ENCODE measurements at places on chromosomes 5 and 9.

GRCh38 chr5:449151-449550 lies 6.2 kb downstream of the EXOC3 start:
- peaks cover 88% of the 10 kb centered on the region for H3K36me3 ChIP-seq
- DNase-seq: no peak
- H3K4me1 ChIP-seq: peaks cover 32% of the 10 kb centered on the region
- H3K27me3 ChIP-seq: no peaks in the 10 kb centered on the region

DNA sequence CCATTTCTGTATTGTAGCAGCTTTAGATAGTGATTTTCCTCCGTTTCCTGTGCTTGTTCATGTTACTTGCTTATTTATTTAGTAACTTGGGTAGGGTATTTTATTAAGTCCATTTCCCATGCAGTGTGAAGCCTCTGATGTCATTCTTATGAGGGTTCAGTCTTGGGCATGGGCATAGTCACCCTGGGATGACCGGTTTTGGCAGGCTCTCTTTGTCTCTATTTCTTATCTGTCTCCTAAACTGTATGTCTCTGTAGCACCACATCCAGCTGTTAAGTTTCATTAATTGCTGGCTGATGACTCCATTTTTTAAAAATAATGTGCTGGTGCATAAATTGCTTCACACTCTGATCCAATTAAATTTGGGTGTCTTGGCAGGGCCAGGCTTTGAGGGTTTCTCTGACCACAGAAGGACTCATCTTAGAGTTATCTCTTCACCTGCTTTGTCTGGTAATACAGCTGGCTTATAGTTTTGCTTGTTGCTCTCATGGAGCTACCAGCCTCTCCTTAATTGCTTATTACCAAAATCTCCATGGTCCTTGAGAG lies 173.3 kb upstream of the VLDLR start:
- H3K4me3 ChIP-seq: no peak overlapping the region
- no peaks in the 10 kb centered on the region for H3K36me3 ChIP-seq
- H3K4me1 ChIP-seq: no peaks in the 10 kb centered on the region
- H3K27ac ChIP-seq: no peak overlapping the region
- no peak for DNase-seq

DNA sequence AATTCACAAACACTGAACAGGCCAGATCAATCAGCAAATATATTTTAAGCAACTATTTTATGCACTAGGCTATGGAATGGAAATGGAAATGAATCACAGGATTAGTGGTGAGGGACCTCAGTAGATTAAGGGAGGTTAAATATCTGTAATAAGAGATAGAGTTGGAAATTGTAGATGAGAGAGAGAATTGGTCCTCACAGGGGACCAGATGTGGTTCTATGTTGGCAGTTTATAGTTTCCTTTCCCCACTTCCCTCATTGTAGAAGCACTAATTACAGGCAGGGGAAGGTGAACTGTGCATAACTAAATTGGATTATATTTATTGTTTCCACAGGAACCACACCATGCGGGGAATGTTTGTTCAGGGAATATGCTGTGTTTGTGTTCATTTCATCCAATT lies 496.2 kb downstream of the ARHGEF28 start:
- no peak overlapping the region for H3K27ac ChIP-seq
- no peak for DNase-seq
- no peak overlapping the region for H3K4me3 ChIP-seq

DNA sequence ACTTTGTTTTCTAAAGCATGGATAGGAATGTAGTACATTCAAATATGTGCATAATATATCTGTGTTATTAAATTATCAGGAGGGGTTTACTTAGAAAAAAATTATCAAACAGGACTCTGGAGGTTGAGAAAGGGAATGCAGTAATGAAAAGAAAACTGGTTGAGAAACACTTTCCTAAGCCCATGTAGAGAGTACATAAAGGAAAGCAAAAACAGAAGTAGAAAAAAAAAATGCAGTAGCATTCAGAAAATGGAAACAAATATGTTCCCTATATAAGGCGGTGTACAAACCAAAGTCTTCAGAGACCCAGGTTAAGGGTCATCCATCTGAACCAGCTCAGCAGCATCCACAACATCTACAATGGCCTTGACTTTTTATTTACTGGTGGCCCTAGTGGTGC lies at the start of gene IFNA8:
TSS of gene IFNA8 (plus strand) at position 301 of the 400 bp plus-strand sequence. CDS start at position 361, 60 bp downstream.
- no peaks in the 10 kb centered on the region for H3K36me3 ChIP-seq
- no peak within 1 kb of the TSS for H3K27ac ChIP-seq
- H3K4me3 ChIP-seq: no peak within 1 kb of the TSS
- no peaks in the 10 kb centered on the region for H3K27me3 ChIP-seq
- H3K4me1 ChIP-seq: peaks cover 7% of the 10 kb centered on the region
- DNase-seq: no peak

- H3K27me3 ChIP-seq: no peaks in the 10 kb centered on the region
- no peaks in the 10 kb centered on the region for H3K4me1 ChIP-seq
Observed at GRCh38 chr9:110116543-110116885, 91.4 kb downstream of the C9orf152 start.

- no peaks in the 10 kb centered on the region for H3K27me3 ChIP-seq
- H3K4me1 ChIP-seq: no peaks in the 10 kb centered on the region
- H3K4me3 ChIP-seq: no peak overlapping the region
- no peak overlapping the region for H3K27ac ChIP-seq
- peaks cover 14% of the 10 kb centered on the region for H3K36me3 ChIP-seq
Observed at GRCh38 chr5:27532305-27532704, 493.9 kb upstream of the CDH9 start.

DNA sequence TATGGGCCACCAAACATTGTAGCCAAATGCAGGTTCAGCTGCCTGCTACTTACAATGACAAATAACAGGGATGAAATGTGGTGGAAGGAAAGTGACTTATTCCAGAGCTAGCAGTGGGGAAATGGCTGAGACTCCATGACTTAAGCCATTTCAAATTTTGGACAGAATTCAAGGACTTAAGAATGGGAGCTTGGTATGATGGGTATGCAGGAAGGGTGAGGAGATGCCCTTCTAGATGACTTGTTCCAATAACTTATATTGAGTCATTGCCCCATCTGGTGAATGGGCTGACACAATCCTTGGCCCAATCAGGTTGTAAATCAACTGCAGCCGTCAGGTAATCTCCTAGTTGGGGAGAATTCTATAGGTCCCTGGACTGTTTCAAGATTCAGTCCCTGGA lies 230.7 kb upstream of the SGCD start:
- no peak overlapping the region for H3K27ac ChIP-seq
- H3K27me3 ChIP-seq: peaks cover 7% of the 10 kb centered on the region
- no peaks in the 10 kb centered on the region for H3K4me1 ChIP-seq
- H3K4me3 ChIP-seq: no peak overlapping the region
- DNase-seq: no peak

DNA sequence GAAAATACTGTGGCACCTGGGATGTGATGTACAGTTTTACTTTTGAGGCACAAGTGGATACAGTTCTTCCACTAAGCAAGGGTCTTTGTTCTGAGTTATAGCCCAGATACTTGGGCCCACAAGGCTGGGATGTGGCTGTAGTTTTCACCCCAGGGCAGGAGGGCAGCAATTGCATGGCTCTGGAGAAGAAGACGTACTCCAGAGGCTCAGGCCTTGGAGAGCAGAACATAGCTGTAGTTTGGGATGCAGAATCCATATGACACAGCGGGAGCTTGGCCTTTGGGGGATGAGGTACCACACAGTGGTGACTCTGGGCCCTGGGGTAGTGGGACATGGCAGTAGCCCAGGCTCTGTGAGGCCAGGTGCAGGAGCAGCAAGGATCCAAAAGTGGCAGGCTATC lies 110.8 kb upstream of the FSTL4 start:
- H3K4me3 ChIP-seq: no peak overlapping the region
- H3K27ac ChIP-seq: no peak overlapping the region
- no peaks in the 10 kb centered on the region for H3K36me3 ChIP-seq
- no peak for DNase-seq

DNA sequence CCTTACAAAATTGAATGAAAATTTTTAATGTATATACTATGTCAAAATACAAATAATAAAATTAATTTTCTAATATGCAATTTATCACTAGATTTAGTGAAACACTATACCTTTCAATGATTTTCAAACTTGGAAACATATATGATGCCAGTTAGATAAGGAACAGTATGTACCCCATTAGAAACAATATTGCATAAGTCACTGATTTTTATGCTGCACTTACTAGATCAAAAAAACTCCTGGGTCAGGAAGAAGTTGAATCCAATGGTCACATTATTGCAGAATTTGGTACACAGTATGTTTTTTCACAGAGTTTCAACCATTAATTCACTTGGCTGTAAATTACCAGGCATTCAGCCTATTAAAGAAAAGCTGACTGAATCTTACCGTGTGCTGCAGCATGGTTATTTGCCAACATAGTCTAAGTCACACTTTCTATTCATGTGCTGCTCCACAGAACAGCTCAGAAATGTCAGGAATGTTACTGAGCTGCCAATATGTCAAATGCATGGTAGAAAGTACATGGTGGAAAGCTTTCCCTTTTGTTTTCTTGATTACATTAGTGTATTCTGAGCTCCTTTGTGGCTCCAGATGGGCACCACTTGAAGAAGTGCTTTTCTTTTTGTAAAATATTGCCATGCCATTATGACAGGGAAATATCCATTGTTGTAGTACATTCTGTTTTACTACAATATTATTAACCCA lies 9.9 kb upstream of the PRR16 start:
- no peaks in the 10 kb centered on the region for H3K4me1 ChIP-seq
- no peaks in the 10 kb centered on the region for H3K27me3 ChIP-seq
- H3K4me3 ChIP-seq: no peak overlapping the region
- H3K27ac ChIP-seq: no peak overlapping the region

- no peaks in the 10 kb centered on the region for H3K27me3 ChIP-seq
- no peak overlapping the region for H3K4me3 ChIP-seq
- no peaks in the 10 kb centered on the region for H3K4me1 ChIP-seq
- H3K36me3 ChIP-seq: peaks cover 5% of the 10 kb centered on the region
- H3K27ac ChIP-seq: no peak overlapping the region
Observed at GRCh38 chr9:103789686-103790085, 304.4 kb upstream of the SMC2 start.
